EH (cell line): ENCODE measurements at places on chromosomes 2 and 18.
A peak's percentile ranks its signal among the peaks of the same experiment; 100 is the strongest.

GRCh38 chr2:184413671-184414229 lies 184.6 kb upstream of the ZNF804A start:
- no peak for DNase-seq

DNA sequence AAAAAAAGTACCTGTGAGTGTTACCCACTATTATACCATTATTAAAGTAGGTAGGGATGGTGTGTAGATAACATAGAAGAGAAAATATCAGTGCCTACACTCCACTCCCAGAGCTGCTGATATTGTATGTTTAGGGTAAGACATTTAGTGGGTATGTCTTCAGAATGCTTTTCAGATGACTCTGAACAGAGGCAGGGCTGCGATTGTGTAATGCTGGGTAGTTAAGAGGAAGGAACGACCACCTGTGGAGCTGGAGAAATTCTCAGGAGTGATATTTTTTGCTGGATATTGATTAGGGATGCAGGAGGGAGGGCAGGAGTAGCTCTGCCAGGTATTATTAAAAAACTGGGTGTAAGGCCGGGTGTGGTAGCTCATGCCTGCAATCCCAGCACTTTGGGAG lies 2.8 kb downstream of the CNOT11 start:
- peak; percentile 27 for DNase-seq

- no peak for DNase-seq
Observed at GRCh38 chr2:158103411-158104012, 1.8 kb downstream of the UPP2 start.

DNA sequence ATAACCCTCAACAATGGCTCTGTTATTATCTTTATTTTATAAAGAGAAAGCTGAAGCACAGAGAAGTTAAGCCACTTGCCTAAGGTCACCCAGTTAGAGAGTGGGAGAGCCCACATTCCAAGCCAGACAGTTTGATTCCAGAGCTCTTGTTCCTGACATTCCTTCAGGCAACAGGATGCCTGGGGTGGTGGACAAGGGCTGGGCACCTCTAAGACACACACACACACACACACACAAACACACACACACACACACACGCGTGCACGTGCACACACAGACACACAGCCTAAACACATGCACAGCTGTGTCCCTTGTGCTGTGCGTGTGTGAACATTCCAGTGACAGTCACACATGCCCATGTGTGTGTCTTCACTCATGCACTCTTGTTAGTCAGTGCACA lies 26.4 kb downstream of the CELF4 start:
- DNase-seq: no peak

GRCh38 chr2:71787108-71787415 lies 333.7 kb downstream of the DYSF start:
- no peak for DNase-seq

- DNase-seq: no peak
Observed at GRCh38 chr2:235521844-235522243, 28.0 kb downstream of the AGAP1 start.

DNA sequence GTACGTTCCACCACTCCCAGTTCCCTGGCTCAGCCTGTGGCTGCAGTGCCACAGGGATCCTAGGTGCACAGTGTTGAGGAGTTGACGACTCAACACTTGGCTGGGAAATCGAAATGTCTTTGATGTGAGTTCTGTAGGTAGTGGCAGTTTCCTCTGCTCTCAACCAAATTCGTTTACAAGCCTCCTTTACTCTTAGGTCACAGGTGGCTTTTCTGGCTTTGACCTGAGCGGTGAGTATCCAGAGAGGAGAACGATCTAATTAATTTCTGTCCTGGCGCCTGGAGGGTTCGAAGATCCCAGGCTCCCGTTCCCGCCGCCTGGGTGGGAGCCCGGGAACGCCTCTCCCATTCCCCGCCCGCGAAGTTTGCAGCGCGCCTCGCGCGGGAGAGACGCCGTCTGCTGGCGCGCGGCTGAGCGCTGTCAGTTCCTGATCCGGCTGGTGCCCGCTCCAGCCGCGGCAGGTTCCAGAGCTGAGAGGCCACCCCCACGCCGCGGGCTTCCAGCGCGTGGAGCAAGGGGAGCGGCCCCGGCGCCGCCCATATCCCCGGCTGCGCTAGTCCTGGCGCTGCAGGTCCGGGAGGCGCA lies at the start of gene LAMA3:
Gene LAMA3, plus strand, starts transcription at position 423 of the 585 bp plus-strand sequence. CDS start 231 bp downstream, outside the sequence.
- peak; percentile 55 for DNase-seq

- no peak for DNase-seq
Observed at GRCh38 chr2:2501454-2502200, 170.6 kb upstream of the MYT1L start.

- DNase-seq: peak; percentile 84
Observed at GRCh38 chr2:46876741-46877384, 38.7 kb downstream of the MCFD2 start.

DNA sequence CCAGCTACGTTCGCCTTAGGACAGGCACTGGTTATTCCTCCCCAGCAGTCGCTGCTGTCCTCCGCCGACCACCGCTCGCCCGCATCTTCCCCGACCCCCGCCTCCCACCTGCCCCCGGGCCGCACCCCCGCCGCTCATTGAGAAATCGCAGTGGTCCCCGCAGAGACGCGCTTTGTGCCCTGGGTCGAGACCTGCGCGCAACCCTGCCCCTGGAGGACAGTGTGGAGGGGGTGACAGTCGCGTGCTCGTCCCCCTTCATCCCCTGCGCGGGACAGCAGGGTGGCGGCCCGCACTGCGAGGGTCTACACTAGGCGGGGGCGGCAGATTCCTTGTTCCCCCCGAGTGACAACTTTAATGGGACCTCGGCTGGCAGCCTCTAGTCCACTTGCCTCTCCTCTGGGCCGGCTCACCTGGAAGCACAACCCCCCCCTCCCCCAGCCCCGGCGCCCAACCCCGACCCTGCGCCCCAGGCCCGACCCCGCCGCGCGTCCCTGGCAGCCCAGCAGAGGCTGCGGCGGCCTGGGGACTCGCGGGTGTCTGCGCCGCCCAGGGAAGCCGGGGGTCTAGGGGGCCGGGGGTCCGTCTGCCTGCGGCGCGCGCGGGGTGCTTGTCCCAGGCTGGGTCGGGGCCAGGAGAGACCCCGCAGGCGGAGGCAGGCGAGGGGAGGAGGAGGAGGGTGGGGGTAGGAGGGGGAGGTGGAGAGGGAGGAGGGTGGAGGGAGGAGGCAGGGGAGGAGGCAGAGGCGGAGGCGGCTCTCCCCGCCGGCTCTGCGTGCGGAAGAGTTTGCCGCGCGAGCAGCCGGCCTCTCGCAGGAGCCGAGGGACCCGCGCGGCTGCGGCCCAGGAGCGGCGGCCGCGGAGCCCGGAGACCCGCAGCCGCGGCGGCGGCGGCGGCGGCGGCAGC lies at the start of gene NPAS2:
Gene NPAS2, plus strand, starts transcription at position 770 of the 903 bp plus-strand sequence. CDS start 84,616 bp downstream, outside the sequence.
- peak; percentile 63 for DNase-seq

DNA sequence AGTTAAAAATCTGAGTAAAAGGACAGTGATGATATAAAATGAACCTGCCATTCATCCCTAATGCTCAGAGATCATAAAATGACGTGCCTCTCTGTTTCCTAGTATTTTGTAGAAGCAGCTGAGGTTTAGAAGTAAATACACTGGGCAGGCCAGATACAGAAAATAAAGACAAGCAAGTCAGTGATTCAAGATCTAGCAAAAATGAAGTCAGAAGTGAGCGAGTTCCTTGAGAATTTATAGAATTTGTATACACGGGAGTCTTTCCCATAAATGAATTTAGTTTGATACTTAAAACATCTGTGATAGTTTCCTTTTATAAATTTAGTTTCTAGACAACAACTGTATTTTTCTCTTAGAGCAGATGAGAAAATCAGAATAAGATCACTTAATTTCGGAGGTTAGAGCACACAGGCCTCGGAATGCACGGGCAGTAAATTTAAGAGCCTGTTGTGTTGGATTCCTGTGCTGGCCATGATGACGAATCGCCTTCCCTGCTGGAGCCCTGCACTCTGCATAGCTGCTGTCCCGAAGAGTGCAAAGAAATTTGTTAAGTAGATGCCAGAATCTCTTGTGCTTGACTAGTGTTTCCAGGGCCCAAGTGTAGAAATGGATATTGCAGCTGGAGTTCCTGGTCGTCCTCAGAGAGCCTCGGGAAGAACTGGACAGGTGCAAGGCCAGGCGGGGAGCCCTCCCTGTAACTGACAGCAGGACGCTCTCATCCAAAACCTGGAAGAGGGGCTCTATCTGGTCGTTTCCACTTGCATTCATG lies 83.7 kb upstream of the RBM44 start:
- DNase-seq: peak; percentile 66

- peak; percentile 99 for DNase-seq
Observed at GRCh38 chr2:235024191-235024860, 72.5 kb downstream of the SH3BP4 start.

GRCh38 chr18:65298422-65298821 lies 452.4 kb upstream of the CDH7 start:
- no peak for DNase-seq

- no peak for DNase-seq
Observed at GRCh38 chr2:129769185-129769991, 210.1 kb upstream of the RAB6C start.

DNA sequence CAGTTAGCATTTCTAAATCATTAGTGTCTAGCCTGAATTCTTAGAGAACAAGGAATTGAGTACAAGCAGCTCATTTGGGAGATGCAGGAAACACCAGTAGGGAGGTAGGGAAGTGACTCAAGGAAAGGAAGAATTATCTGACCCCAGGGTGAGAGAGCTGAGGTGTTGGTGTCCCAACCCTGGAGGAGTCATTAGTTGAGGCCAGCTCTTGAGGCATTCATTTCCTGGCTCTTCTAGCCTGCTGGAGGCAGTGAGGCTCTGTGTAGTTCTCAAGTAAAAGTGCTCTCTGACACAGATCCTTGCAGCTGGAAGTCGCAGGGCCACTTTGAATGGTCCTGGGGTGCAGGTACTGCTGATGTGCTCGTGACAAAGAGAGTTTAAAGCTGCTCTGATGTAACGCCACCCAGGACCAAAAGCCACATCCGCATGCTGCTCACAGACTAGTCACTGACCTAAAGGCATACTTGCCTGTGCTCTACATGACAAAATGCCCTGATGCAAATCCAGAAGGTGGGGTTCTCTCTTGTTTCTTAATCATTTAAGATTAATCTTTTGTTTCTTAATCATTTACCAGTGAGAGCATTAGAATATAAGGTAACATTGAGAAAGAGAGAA lies 299.5 kb upstream of the LYPD1 start:
- peak; percentile 35 for DNase-seq

- DNase-seq: peak; percentile 9
Observed at GRCh38 chr2:156845806-156846558, 409.8 kb downstream of the GPD2 start.

DNA sequence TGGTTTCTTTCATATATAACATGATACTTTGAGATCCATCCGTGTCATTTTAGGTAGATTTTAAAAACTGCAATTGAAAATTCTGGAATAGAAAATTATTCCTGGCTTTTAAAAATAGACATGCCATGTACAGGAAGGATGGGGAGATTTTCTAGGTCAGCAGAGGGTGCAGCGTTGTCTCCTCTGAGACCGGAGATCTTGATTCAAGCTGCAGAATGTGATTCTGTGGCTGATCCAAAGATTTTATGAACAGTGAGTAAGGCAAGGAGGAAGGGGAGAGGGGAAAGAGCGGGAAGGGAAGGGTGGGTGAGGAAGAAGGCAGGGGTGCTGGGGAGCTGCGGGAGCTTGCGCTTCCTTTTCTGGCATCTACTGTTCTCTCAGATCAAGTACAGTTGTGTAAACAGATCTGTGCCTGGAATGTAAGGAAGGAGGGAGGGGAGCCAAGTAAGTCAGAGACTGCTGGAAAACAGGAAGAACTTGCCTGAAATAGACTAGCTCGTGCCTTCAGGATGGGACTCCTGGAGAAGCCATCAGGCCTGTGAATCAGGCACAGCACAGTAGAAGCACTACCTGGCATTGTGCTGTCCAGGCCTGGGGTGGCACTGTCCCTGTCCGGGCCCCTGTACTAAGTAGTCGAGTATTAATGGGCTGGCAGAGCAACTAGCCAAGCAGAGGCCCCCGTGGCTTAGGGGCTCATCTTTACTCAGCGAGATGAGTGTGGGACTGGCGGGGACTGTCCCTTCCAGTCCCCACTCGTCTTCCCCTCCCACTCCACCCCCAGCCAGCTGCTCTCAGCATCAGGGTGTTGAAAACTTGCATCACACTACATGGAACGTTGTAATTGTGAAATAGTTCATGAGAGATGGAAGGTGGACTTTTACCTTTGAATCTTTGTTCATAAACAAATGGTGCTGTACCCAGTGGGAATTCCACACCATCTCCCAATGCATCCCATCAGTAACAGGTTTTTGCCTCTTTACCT lies 163.5 kb downstream of the UXS1 start:
- DNase-seq: peak; percentile 92

GRCh38 chr2:88751768-88752167 lies 60.3 kb downstream of the RPIA start:
- DNase-seq: no peak

- DNase-seq: no peak
Observed at GRCh38 chr2:108585436-108585835, 51.2 kb downstream of the LIMS1 start.

DNA sequence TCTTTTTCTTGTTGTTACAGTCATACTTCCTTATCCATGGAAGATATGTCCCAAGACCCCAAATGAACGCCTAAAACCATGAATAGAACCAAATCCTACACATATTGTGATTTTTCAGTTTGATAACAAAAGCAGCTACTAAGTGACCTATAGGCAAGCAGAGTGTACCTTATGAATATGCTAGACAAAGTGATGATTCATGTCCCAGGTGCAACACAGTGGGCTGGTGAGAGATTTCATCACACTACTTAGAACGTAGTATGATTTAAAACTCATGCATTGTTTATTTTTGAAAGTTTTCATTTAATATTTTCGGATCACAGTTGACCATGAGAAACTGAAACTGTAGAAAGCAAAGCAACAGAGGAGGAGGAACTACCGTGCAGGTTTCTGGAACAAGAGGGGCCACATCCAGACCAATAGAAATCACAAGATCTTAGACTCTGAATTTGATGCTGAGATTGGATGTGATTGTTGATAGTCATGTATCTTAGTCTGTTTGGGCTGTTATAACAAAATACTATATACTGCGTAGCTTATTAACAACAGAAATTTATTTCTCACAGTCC lies 470.8 kb upstream of the VRK2 start:
- no peak for DNase-seq

DNA sequence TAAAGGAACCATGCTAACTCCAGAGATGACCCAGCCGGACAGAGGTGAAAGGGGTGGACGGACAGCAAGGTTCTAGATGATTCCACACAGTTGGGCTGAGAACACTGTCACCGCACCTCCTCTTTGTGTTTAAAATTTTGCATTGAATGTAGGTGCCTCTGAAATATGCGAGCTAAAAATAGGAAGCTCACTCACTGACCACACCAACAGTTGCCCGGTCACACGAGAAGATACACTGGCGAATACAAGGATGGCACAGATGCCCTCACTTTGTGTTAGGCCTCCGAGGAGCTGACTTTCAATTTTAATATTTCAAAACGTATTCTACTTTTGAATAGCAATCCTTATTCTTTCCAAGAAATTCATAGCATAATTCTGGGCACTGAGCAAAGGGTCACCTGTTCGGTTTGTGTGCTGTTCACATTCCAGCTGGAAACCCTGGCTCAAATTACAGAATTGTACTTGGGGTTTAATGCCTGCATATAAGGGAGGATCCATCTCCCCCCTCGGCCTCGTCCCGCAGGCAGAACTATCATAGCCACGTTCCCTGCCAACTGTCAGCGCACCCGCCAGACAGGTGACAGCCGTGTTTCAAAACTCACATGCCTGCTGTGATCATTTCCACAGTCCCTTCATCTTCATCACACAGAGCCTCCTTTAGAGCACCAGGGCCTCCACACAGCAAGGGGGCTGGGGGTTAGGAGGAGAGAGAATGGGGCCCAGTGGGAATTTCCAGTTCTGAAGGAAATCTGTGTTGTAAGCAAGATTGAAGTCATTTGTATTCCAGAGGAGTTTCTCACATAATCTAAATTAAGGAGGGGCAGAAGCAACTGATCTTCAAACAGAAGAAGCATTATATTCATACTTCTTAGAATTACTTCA lies 48.2 kb downstream of the ADI1 start:
- no peak for DNase-seq

GRCh38 chr2:140344838-140345237 lies 1564.6 kb upstream of the NXPH2 start:
- DNase-seq: no peak
